ENCODE measurements at places on chromosomes 5 and 9. TPM values are rescaled to one million over a fixed set of nuclear protein-coding genes. Genes with fewer than 3 reads are reported as not detected.
A peak's percentile ranks its signal among the peaks of the same experiment; 100 is the strongest.

- no peak for DNase-seq
Measured at GRCh38 chr5:52043137-52043536, 659.9 kb downstream of the ISL1 start.

DNA sequence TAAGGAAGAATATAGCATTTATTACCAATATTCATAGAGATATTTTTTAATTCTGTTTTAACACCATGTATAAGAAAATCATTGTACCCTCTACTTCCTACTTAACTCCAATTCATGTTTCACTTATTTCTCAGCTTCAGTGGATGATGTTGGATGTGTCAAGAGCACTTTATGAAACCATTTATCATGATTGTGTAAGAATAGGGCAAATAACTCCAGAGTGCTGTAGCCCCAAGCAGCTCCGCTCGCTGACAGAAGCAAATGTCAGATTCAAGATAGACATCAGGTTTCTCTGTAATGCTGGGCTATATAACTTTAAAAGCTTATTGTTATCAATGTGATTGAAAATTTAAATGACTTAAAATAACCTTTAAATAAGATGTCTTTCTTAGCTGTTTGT, 50.4 kb downstream of the MAST4 start:
- DNase-seq: peak; percentile 54

GRCh38 chr5:41978676-41979075, 53.6 kb downstream of the FBXO4 start:
- DNase-seq: no peak

GRCh38 chr5:40572391-40572790, 107.3 kb upstream of the PTGER4 start:
- no peak for DNase-seq

DNA sequence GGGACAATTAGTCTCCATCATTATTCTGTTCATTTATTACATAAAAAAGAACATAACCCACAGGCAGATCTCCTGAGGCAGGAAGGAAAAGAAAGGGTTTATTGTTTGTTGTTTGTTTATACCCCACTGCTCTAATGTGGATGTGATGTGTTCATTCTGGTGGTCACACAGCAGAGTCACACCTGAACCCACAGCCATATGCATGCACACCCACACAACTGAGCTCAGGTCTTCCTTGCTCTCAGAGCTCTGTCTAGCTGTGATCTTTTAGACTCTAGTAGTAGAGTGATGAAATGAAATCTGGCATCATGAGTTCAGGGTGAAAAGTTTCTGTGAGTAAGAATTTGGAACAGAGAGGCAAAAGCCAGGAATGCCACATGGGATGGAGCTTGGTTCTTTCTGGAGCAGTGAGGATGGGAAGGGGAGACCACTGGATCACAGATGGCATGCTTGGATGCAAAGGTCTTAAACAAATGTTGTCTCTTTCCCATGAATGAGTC, 227.0 kb downstream of the PAPPA start:
- DNase-seq: no peak

DNA sequence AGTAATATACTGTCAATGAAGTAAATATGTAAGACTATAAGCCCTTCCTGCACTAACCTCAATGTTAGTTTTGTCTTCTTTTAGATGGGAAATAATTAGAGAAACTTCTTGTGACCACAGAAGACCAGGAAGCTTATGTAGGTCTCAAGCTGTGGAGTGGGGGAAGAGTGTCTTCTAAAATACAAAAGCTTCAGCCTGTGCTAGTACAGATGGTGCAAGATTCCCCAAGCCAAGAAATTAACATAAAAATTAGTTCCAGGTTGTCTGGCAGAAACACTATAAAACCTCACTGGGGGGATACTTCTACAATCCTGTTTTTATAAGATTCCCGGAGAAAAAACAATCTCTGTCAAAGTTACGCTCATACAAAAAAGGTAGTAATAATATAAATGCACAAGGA, 103.6 kb downstream of the FNBP1 start:
- DNase-seq: no peak

DNA sequence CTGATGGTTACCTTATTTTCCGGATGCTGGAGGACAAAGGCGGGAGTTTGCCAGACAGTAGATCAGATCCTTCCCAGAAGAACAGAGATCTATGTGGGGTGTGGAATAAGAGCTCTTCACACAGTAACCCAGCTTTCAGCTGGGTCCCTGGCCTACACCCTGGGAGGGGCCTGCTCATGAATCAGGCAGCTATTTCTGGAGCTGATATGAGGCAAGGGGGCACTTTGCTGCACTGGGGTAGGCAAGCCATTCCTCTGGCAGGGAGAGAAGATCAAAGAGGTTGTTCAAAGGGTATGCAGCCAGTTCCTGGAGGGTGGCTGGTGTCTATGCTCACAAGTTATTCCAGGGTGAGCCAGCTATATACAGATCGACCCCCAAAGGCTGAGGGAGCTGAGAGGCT, 48.6 kb downstream of the CYSTM1 start:
- no peak for DNase-seq

- no peak for DNase-seq
Measured at GRCh38 chr5:75043633-75044264, 8.6 kb downstream of the GCNT4 start.

DNA sequence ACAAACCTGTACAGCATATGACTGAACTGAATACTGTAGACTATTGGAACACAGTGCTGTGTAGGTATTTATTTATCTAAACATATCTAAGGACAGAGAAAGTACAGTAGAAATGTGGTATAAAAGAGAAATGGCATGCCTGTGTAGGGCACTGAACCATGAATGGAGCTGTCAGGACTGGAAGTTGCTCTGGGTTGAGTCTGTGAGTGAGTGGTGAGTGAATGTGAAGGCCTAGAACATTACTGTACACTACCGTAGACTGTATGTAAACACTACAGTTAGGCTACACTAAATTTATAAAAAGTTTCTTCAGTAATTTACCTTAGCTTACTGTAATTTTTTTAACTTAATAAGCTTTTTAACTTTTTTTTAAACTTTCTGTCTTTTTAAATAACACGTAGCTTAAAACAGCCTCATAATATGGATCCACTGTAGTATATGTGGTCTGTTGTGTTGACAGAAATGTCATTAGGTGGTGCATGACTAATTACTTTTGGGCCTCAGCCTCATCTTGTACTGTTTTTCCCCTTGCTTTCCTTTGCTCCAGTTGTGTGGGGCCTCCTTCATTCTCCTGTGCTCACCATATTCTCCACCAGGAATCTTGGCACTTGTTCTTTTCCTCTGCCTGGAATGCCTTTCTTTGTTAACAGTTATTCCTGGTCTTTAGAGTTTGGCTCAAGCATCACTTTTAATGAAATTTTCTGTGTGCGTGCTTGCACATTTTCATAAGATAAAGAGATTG, 8.8 kb downstream of the SPIN1 start:
- no peak for DNase-seq

- DNase-seq: peak; percentile 88
Measured at GRCh38 chr5:139141446-139142204, 56.5 kb downstream of the SIL1 start.

GRCh38 chr5:160237571-160238093, 8.3 kb downstream of the FABP6 start:
- DNase-seq: no peak

GRCh38 chr5:142600611-142601358, 85.1 kb downstream of the FGF1 start:
- peak; percentile 78 for DNase-seq

GRCh38 chr9:89466451-89467277, 31.2 kb downstream of the SEMA4D start:
- no peak for DNase-seq

DNA sequence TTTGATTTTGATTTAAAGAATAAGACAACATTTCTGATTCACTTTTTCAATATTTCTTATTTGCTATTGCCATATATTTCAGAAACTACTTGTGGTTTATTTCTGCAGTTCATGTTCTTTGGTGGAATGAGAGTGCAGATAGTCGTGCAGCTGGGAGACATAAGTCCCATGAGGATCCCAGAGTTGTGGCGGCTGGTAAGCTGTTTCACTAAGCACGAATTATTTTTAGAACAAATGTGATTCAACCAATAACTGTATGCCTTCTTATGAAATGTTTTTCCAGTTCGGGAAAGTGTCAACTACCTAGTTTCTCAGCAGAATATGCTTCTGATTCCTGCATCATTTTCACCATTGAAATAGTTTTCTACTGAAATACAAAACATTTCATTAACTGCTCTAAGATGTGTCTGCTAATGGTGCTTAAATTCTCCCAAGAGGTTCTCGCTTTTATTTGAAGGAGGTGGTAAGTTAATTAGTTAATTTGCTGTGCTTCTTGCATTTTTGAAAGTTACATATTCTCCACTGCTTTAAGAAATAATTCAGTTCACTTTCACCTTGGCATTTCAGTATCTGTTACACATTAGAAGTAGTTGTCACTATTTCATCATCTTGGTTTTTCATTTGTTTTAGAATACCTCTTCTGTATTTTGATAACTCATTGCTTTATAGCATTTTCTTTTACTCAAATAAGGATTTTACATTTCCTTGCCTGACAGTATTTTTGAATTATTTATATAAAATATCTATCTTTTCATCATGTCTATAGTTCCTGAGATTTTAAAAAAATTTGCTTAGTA, 9.0 kb downstream of the NIPSNAP3B start:
- DNase-seq: no peak

DNA sequence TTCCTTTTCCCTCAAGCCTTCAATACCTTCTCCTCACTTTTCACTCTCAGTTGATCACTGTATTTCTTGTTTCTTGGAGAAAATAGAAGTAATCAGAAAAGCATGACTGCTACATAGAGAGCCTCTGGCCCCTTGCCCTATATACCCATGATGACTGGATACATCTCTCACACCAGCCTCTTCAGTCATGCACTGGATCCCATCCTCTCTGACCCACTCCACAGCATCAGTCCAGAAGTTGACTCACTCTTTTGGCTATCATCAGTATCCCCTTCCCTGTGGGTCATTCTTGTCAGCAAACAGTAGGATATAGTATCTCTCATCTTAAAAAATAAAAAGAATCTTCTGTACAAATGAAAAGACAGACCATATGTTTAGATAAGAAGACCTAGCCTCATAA, 32.9 kb downstream of the PTCD2 start:
- DNase-seq: peak; percentile 47

- DNase-seq: no peak
Measured at GRCh38 chr9:93916358-93916757, 38.8 kb downstream of the BARX1 start.

GRCh38 chr5:119290607-119291006, 65.2 kb upstream of the TNFAIP8 start:
- DNase-seq: no peak

DNA sequence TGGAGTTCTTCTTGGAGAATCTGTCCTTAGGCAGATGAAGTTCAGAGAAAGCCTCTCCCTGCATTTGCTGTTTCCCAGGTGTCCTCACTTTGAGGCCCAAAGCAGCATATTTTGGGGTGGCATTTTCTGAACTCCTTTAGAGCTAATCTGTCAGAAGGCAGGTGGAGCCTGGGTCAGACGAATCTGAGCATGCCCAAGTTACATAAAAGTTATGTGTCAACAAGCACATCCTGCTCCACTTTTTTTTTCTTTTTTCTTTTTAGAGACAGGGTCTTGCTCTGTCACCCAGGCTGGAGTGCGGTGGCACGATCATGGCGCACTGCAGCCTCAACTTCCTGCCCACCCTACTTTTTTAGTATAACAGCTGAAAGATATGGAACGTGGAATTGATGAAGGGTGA, 41.3 kb upstream of the HSPA9 start:
- no peak for DNase-seq

GRCh38 chr5:100542086-100542485, 6.9 kb downstream of the FAM174A start:
- DNase-seq: no peak

- no peak for DNase-seq
Measured at GRCh38 chr5:33241802-33242201, 199.0 kb upstream of the TARS1 start.

DNA sequence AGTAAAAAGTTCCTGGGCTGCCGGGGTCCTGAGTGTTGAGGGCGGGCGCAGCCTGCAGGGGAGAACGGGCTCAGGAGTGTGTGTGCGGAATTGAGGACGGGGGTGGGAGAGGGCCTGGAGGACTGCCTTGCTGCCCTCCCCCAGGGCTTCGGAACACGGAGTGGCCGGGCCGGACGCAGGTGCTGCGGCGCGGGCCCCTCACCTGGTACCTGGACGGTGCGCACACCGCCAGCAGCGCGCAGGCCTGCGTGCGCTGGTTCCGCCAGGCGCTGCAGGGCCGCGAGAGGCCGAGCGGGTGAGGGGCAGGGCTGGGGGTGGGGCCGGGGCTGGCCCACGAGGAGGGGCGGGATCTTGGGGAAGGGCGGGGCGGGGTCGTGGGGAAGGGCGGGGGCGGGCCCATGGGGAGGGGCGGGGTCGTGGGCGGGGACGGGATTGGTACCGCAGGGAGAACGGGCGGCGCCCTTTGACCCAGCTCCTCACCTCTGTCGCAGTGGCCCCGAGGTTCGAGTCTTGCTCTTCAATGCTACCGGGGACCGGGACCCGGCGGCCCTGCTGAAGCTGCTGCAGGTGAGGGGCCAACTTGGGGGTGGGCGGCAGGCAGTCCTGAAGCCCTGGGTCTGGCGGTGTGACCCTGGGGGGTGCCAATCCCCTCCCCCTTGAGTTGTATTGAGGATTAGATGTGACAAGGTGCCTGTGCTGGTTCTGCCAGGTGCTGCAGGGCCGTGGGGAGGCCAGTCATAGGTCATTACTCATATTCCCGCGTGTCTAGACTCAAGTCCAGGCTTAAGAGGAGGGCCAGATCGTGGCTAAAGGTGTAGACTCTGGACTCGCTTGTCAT, 7.1 kb downstream of the FPGS start:
- DNase-seq: peak; percentile 59

GRCh38 chr9:38107405-38107804, 38.4 kb upstream of the SHB start:
- no peak for DNase-seq

DNA sequence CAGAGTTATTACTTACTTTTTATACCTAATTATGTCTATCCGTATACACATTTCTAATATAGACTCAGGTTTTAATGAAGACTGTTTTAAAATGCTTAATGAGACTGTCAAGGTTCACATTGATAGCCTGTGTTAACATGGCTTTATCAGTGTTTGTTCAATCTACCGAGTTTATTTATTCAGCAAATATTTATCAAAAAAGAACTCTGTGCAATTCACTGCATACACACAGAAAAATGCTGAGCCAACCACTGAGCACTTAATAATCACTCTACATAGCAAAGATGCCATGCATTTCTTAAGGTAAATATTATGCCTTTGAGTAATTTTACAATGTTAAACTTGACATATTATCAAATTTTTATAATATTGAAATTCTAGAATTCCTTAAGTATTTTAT, 428.2 kb downstream of the ANXA1 start:
- DNase-seq: no peak

The BAAT gene
- total RNA-seq: not detected

The C5orf34 gene
- 3.7 TPM for total RNA-seq

The KCNIP1 gene
- total RNA-seq: 0.09 TPM

The F12 gene
- total RNA-seq: 3.4 TPM

The PROB1 gene
- 42.5 TPM for total RNA-seq

The PCDHB8 gene
- 20.8 TPM for total RNA-seq

The IL33 gene
- total RNA-seq: not detected

The ANKDD1B gene
- total RNA-seq: not detected

The LECT2 gene
- total RNA-seq: not detected

The GNA14 gene
- total RNA-seq: 0.21 TPM

The MYORG gene
- total RNA-seq: 2.0 TPM
